ENCODE measurements at places on chromosomes 12 and 14.

DNA sequence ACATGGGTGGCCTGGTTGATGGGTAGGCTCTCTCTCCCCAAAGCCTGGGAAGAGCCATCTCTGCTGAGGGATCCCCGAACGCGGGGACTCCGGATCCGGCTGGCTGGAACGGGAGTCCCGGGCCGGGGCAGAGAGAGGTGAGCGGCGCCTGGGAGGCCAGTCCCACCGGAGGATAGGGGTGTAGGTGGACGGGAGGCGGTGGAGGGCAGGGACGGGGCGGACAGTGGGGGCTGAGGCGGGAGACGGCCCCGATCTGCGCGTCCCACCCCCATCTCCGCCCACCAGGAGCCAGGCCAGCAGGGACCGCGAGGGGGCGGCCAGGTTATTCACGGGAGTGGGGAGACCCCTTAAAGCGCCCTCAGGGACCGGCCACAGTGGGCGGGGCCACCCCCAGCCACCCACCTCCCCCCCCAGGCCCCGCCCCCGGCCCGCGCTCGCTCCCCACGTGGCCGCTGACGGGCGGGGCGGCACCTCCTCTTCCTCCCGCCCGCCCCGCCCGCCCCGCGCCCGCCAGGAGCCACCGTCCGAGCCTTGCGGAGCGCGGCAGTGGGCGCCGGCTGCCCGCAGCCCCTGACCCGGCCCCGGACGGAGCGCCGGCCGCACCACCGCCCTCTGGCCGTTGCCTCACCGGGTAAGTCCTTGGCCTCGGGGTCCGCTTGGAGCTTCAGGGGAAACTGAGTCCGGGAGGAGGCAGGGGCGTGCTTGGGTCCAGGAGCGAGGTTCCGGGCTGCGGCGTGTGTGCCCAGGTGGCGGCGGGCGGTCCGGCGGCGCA lies at the start of gene INF2:
Gene INF2 (plus strand): TSS at position 510 of the 772 bp plus-strand sequence. CDS start 11,748 bp downstream, outside the sequence.
- peak; percentile 86 for DNase-seq

- DNase-seq = peak; percentile 13
Observed at GRCh38 chr12:108806346-108806745, 51.0 kb downstream of the SSH1 start.

GRCh38 chr14:79580414-79580813 lies 630.9 kb downstream of the DIO2 start:
- DNase-seq = no peak

GRCh38 chr12:64525461-64526160 lies 73.7 kb downstream of the TBK1 start:
- DNase-seq = no peak

- no peak for DNase-seq
Observed at GRCh38 chr12:106601031-106601430, 18.2 kb downstream of the RFX4 start.

- DNase-seq = peak; percentile 7
Observed at GRCh38 chr12:39867631-39868327, 238.1 kb downstream of the SLC2A13 start.

GRCh38 chr14:102899516-102899900 lies 23.0 kb upstream of the AMN start:
- no peak for DNase-seq

GRCh38 chr14:65958664-65959562 lies 527.3 kb upstream of the CCDC196 start:
- peak; percentile 54 for DNase-seq

GRCh38 chr14:70873627-70874026 lies 33.6 kb upstream of the PCNX1 start:
- DNase-seq = peak; percentile 47

DNA sequence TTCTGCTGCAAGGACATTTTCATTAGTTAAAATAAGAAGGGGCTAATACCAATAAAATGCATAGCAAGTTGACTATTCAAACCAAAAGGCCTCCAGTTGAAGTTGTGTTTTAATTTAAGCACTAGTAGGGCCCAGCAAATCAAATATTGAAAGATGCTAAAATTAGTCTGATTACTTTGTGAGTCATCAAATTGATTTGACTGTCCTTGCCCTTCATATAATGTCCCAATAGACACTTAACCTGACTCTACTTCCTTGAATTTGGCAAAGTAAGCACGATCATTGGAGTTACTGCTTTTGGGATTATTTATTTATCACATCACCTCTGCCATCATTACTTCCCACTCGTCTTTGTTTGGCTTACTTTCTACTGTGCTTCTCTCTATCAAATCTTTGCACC lies 798.5 kb downstream of the DIO2 start:
- no peak for DNase-seq

GRCh38 chr12:132695431-132695830 lies 8.0 kb downstream of the PXMP2 start:
- DNase-seq = no peak

GRCh38 chr12:8482571-8483061 lies 26.9 kb downstream of the CLEC6A start:
- no peak for DNase-seq

GRCh38 chr14:65001723-65002122 lies 15.0 kb downstream of the FNTB start:
- no peak for DNase-seq

GRCh38 chr12:111687255-111687654 lies 1.4 kb downstream of the ACAD10 start:
- DNase-seq = peak; percentile 30

DNA sequence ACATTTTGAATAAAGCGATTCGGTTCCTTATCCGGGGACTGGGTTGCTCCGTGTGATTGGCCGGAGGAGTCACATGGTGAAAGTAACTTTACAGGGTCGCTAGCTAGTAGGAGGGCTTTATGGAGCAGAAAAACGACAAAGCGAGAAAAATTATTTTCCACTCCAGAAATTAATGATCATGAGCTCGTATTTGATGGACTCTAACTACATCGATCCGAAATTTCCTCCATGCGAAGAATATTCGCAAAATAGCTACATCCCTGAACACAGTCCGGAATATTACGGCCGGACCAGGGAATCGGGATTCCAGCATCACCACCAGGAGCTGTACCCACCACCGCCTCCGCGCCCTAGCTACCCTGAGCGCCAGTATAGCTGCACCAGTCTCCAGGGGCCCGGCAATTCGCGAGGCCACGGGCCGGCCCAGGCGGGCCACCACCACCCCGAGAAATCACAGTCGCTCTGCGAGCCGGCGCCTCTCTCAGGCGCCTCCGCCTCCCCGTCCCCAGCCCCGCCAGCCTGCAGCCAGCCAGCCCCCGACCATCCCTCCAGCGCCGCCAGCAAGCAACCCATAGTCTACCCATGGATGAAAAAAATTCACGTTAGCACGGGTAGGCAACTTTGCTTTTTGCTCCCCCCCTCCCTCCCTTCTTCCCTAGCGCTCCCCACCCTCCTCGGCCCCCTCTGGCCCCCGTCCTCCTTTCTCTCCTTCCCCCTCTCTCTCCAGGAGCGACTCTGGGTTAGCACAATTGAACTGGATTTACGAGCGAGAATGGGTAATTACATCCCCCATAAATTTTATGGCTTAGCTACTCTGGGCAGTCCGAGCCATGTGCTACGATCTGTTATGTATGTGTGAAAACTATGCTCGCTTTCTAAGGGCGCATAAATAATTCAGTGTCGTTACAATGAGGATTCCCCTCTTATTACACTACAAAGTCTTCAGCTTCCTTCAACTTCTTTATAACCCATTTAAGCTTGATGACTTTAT lies at the start of gene HOXC4:
Gene HOXC4 (plus strand): TSS at position 85 of the 991 bp plus-strand sequence. CDS start 88 bp downstream, at position 173.
- peak; percentile 77 for DNase-seq

DNA sequence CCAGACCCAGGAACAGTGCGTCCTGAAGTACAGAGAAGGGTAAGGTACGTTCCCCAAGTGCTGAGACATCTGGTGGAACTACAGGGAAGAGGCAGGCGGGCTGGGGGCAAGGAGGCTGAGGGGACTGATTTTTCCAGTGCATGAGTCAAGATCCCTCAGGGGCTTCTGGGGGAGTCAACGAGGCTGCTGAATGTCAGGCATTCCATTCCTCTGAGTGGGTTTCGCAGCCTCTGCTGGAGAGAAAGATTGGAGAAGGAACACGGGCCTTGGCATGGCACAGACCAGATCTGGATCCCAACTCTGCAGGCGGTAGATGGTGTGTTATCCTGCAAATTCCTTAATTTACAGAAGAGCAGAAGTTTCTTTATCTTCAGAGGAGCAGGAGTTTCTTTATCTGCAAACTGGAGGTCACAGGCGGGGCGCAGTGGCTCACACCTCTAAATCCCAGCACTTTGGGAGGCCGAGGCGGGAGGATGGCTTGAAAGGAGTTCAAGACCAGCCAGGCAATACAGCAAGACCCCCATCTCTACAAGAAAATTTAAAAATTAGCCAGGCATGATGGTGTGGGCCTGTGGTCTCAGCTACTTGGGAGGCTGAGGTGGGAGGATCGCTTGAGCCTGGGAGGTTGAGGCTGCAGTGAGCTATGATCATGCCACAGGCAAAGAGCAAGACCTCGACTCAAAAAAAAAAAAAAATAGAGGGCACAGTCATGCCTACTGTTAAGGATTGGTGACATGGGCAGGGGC lies 132.6 kb upstream of the MAP1LC3B2 start:
- peak; percentile 98 for DNase-seq

DNA sequence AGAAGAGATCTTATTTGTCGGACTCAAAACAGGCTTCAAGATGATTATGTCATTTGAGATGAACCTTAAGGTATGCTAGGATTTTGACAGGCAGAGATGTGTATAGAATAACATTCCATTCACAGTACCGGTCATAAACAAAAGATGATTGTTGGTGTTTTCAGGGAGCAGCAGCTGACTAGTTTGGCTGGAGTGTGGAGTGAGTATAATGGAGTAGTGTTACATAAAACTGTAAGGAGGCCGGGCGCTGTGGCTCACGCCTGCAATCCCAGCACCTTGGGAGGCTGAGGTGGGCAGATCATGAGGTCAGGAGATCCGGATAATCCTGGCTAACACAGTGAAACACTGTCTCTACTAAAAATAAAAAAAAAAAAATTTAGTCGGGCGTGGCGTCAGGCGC lies 23.9 kb downstream of the SERPINA10 start:
- DNase-seq = no peak

DNA sequence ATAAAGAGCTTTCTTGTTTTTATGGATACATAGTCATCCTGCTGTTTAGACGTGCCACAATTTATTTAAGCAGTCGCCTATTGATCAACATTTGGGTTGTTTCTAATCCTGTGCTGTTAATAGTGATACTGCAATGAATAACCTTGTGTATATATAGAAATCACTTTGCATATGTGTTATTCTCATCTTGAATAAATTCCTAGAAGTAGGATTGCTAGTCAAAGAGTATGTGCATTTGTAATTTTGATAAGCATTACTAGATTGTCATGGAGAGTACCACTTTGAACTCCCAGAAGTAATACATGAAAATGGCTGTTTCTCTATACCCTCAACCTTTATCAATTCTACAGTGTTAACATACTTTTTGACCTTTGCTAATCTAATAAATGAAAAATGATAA lies 44.9 kb upstream of the KCNH3 start:
- no peak for DNase-seq

GRCh38 chr12:26198742-26199141 lies 3.4 kb downstream of the SSPN start:
- peak; percentile 88 for DNase-seq

DNA sequence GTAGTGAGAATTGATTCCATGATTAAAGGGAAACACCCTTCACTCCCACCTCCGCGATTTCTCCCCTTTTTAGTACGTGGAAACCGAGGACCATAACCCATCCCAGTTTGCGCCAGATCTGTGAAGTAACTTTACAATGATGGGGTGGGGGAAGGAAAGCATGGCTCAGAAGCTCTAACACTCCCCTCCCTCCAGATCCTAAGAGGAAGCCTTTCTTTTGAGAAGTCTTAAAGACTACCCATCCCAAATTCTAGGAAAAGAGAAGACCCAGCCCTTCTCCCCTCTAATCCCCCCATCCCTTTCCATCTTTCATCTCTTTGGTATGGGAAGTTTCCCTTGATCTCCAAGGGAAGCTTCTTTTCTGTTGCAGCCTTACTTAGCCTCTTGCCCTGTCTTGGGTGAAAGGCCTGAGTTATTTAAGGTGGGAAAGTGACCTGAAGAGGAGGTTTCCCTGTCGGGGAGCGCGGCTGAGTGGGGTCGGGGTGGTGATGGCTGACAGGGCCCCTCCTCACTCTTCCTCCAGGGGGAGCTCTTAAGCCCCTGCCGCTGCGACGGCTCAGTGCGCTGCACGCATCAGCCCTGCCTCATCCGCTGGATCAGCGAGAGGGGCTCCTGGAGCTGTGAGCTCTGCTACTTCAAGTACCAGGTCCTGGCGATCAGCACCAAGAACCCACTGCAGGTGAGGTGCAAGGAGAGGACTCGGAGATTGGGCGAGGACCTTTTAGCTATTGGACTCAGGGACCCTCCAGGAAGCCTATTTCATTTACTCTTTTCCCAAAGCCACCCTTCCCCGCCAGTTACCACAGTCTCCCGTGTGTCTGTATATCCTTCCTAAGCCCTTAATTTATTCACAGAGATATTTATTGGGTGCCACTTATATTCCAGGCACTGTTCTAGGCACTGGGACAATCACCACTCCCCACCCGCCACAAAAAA lies 1.8 kb downstream of the MARCHF9 start:
- no peak for DNase-seq

- DNase-seq = no peak
Observed at GRCh38 chr14:72577521-72577920, 316.4 kb downstream of the DPF3 start.

DNA sequence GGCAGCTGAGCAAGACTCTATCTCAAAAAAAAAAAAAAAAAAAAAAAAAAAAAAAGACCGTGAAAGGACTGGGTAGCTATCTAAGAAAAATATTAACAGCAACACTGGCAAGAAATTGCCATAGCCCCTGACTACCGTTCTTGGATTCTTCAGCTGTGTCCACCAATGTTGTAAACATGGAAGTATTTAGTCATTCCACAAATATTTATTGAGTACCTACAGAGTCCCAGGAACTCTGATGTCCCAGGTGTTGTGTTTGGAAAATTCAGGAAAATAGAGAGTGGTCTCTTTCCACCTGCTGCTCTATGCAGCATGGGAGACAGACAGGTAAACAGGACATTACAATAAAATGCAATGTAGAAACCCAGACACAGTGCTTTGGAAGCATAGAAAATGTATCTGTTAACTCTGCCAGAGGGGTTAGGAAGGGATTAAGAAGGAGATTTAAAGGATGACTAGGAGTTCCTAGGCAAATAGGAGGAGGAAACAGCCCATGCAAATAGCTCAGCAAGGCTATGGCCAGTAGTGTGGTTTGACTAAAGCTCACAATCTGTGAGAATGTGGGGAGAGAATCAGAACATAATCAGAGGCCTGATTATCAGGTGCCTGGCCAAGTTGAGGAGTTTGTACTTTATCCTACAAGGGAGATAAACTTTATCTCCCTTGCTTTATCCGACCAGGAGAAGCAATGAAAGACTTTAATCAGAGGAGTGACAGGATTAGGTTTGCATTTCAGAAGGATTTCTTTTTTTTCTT lies 2.1 kb upstream of the DLST start:
- DNase-seq = no peak

DNA sequence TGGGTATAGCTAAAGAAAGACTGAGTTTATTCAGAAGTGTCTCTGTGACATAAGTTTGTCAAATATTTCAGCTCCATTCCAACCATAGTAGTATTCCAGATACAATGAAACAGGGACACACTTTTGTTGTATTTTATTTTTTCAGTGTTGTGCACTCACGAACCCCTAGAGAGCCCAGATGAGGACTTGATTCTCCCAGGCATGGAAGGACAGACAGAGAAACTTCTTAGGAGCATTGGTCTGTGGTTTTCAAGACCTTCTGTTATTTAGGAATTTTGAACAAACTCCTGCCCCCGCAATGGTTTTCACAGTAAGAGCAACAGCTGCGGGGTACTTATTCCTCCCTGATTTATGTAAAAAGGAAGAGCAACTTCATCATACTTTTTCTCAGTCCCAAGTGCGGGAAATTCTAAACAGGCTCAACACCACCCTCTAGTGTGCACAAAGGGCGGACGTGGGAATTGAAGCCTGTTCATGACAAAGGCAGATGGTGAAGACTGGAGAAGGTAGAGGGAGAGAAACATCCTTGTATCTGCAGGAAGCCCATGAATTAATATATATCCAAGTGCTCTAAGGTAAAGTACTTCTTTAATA lies 147.6 kb downstream of the PAH start:
- peak; percentile 81 for DNase-seq
